ENCODE measurements at places on chromosomes 11 and 22. TPM values are rescaled to one million over a fixed set of nuclear protein-coding genes. Genes with fewer than 3 reads are reported as not detected.

The OR4A16 gene
- total RNA-seq, result not detected

The NNMT gene
- total RNA-seq, result 162 TPM

The MRGPRF gene
- 0.33 TPM for total RNA-seq

The MFRP gene
- total RNA-seq, result not detected

The DRG1 gene
- total RNA-seq, result 84.6 TPM

The C11orf21 gene
- total RNA-seq, result 0.30 TPM

The KDM4F gene
- not detected for total RNA-seq

The APBB1 gene
- total RNA-seq, result 52.4 TPM

The MFNG gene
- 17.4 TPM for total RNA-seq

The SCGB2A2 gene
- not detected for total RNA-seq

The GRAP2 gene
- total RNA-seq, result 0.54 TPM

The B3GAT1 gene
- total RNA-seq, result 0.09 TPM

The FAM180B gene
- total RNA-seq, result not detected

The EI24 gene
- total RNA-seq, result 46.3 TPM

The TRIM51 gene
- total RNA-seq, result not detected

The CHRM1 gene
- total RNA-seq, result not detected

The CFAP300 gene
- 2.7 TPM for total RNA-seq

The SEZ6L gene
- total RNA-seq, result 0.17 TPM

The NKAPD1 gene
- 15.9 TPM for total RNA-seq

The MYBPC3 gene
- total RNA-seq, result 4.9 TPM

The AQP11 gene
- total RNA-seq, result 19.8 TPM

The PIH1D2 gene
- total RNA-seq, result 2.7 TPM

The OR51I1 gene
- not detected for total RNA-seq

The FREY1 gene
- not detected for total RNA-seq

The TMEM191B gene
- 0.74 TPM for total RNA-seq

The P4HA3 gene
- 1.9 TPM for total RNA-seq

The ARHGAP42 gene
- total RNA-seq, result 13.0 TPM

The SCGB1C1 gene
- not detected for total RNA-seq
